ENCODE measurements at places on chromosomes 3 and 15.

- no peak for DNase-seq
Measured at GRCh38 chr15:69725957-69726356, 273.3 kb downstream of the RPLP1 start.

DNA sequence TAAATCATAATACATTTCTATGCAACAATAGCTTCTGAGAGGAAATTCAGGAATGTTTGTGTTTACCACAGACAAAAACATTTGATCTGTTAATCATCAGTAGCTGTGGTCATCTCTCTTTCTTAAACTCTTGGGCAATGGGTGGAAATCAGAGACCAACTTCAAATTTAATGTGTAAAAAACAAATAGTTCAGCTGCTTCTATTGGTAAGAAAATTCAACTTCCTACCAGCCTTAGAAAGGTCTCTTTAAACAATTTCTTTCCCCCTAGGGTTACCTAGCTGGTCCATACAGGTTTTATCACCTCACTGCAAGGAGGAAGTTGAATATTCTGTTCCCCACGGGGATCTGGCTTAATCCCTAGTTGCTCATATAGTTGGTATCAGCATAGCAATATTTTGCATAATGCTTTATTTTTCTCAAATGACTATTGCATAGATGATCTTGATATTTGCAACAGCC is 20.3 kb upstream of the PPP4R2 start:
- no peak for DNase-seq

GRCh38 chr3:37576996-37577395 is 284.7 kb upstream of the CTDSPL start:
- no peak for DNase-seq

- no peak for DNase-seq
Measured at GRCh38 chr3:166569589-166569988, 732.4 kb upstream of the BCHE start.

DNA sequence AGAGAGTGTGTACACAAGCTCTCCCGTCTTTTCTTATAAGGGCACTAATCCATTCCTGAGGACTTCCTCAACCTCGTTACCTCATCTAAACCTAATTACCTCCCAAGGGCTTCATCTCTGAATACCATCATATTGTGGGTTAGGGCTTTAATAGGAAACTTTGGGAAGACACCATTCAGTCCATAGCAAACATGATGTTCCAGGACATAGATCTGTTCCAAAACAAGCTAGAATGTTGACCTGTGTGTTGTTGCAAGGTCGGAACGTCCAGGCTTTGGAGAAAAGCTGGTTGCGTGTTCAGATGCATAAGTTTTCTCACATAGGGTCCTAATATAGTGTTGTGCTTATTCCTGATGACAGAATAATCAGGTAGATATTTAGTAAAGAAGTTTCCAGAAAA is 9.7 kb upstream of the TMEM87A start:
- DNase-seq = no peak

DNA sequence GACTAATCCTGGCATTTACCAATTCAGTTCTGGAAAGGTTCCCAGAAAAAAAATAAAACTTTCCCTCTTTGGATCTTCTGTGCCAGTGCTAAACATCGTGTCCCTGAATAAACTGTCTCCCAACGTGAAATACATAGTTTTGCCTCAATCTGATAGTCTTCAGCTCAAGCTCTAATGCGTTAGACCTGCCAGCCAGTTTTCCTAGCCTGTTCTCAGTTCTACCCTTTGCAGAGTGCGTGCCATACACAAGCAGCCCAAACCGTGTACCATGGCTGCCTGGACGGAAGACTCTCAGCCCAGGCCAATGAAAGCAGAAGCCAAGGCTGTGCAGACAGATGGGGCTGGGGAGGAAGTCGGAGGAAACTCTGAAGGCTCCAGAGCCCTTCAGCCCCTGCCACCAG is 11.4 kb upstream of the OCA2 start:
- no peak for DNase-seq

GRCh38 chr15:48147358-48147757 is 26.6 kb downstream of the SLC24A5 start:
- DNase-seq = no peak

- no peak for DNase-seq
Measured at GRCh38 chr3:171840811-171841619, 2.1 kb upstream of the TMEM212 start.

- DNase-seq = no peak
Measured at GRCh38 chr3:156665291-156665690, 9.1 kb upstream of the TIPARP start.

DNA sequence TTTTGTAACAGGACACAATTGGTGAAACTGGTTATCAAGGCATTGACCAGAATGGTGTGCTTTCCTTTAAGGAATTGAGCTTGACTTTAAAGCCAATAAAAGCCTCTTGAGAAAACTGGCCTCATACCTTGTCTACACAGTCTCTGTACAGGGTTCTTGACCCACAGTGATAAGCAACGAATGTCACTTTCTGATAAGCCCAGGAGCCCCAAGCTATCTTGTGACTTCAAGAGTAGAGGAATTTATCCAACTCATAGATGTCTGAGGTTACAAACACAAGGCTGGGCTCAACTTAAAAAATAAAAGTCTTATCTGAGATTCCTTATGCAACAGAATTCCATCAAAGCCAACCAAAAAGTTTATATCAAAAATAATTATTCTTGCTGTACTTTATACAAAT is 212.1 kb downstream of the GBE1 start:
- no peak for DNase-seq

- DNase-seq = no peak
Measured at GRCh38 chr3:141255137-141255845, 23.7 kb downstream of the PXYLP1 start.

GRCh38 chr3:124584245-124584551 is 146.1 kb upstream of the UMPS start:
- DNase-seq = no peak

GRCh38 chr15:25345943-25346342 is 92.9 kb downstream of the UBE3A start:
- no peak for DNase-seq

DNA sequence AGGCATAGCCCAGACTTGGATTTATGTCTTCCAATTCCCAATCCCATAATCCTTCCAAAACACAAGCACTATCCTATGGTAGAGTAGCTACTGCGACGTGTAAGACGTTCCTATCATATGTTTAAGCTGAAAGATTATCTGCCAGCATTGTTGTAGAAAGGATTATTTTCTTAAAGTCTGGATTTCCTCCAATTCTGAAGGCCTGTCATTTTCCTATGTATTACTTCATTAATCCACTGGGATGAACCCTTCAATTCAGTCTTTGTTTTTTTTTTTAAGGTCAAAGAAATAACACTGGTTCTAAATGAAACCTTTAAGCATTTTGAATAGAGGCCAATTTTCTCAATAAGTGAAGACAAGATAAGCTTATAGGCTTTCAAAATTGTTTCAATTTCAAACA is 289.0 kb downstream of the SLC9A9 start:
- DNase-seq = no peak

DNA sequence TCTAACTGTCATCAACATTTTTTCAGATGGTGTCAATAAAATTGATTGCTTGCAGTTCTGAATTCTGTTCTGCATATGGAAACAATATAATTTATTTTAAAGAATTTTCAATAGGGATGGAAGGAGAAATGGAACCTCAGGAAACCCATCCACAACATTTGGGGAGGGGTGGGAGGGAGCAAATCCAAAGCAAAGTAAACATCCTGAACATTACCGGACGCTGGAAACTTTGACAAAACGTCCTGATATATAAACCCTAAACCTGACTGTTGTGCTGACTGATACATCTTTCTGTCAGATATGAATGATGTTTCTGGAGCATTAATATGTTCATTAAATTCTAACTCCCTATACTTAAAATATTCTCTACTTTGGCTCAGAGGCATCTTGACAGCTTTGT is 479.0 kb downstream of the FOXP1 start:
- no peak for DNase-seq

- DNase-seq = no peak
Measured at GRCh38 chr3:117243657-117244056, 534.1 kb downstream of the TUSC7 start.

GRCh38 chr3:127679534-127680145 is 6.9 kb downstream of the ABTB1 start:
- DNase-seq = no peak

DNA sequence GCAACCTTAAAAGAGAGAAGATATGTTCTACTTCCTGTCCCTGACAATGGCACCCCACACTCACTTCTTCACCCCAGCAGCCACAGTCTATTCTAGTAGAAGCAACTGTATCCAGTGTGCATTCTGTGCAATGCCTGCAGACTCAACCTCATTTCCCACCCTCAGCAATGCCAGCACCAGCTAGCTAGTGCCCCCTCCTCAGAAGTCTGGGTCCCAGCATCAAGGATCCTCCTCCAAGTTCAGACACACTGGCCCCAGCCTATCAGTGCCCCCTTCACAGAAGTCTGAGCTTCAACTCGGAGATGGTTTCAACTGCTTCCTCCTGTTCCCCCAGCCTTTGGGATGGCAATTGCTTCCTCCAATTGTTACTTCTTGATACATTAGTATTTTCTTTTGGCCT is 268.3 kb downstream of the MEX3B start:
- DNase-seq = no peak

DNA sequence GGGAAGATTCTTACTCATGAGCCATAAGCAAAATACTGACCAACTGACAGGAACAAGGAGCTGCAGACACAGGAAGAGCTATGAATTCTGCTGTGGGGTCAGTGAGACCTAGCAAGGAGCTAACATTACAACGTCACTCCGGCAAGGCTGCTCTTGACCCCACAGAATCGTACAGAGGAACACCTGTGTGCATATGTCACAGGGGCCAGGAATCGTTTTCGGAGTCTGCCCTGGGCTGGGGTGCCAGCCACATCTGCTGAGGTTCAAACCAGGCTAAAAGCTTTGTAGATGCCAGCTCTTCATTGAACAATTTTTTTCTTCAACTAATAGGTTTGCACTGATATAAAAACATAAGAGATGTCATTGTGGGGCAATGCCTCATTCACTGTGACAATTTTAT is 82.6 kb downstream of the LRRK1 start:
- no peak for DNase-seq

- peak; percentile 20 for DNase-seq
Measured at GRCh38 chr3:101963902-101964362, 114.6 kb downstream of the NFKBIZ start.

DNA sequence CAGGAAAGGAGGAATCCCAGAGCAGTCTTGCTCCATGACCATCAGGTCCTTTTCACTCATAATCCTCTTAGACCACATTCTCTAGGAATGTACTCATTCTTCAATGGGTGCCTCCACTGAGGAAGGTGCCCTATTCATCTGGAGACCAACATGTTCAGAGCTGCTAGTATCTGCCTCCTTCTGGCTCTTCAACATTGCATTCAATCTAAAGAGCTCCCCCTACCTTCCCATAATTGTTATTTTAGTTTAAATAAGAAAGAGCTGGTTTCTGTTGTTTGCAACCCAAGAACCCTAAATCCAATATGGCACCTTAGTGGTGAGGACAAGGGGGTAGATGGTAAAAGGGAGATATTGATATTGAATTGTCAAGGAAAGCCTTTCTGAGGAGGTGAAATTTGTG is 67.6 kb downstream of the SCN11A start:
- DNase-seq = no peak

GRCh38 chr3:101989578-101990200 is 140.4 kb downstream of the NFKBIZ start:
- DNase-seq = no peak

- DNase-seq = no peak
Measured at GRCh38 chr3:81851176-81851575, 89.7 kb upstream of the GBE1 start.

DNA sequence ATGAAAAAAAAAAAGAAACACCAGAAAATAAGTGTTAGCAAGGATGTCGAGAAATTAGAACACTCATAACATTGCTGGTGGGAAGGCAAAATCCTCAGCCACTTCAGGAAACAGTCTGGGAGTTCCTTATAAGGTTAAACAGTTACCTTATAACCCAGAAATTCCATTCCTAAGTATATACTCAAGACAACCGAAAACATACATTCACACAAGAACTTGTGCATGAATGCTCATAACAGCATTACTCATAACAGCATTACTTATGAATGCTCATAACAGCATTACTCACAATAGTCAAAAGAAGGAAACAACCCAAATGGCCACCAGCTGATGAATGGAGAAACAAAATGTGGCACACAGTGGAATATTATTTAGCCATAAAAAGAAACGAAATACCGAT is 34.8 kb upstream of the DCP1A start:
- no peak for DNase-seq

DNA sequence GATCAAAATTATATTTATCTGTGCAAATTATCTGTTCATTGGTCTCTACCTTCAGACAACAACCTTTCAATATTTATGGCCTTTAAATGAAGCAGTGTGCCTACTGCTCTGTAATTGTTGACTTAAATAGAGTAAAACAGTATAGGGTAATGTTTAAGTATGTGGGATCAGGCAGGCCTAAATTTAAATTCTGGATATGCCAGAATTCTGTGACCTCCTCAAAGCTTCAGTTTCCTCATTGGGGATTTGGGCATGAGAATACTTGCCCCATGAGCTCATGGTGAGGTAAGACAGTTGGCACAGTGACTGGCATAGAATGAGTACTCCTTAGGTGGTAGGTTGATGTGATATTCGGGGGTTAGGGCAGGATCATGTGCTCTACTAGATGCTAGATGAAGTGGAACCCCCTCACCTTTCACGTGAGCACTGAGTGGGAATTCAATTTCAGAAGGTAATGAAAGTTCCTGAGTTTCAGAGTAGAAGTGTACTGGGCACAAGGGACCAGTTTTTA is 14.9 kb downstream of the ARL8B start:
- DNase-seq = no peak

DNA sequence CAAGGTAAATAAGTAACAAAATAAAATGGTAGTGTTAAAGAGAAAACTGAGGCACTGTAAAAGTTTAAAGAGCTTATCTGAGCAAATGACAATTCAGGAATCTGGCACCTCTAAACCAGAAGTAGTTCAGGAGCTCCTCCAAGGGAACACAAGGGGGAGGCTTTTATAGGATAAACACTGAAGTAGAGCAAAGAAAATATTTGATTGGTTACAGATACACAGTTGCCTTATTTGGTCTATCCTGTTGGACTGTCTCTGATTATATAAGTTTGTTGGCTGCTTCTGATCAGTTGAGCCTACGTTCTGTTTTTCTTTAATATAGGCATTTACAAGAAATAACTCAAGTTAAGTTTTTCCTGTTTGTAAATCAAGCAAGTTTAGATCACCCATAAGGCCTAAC is 146.9 kb downstream of the ERC2 start:
- no peak for DNase-seq

DNA sequence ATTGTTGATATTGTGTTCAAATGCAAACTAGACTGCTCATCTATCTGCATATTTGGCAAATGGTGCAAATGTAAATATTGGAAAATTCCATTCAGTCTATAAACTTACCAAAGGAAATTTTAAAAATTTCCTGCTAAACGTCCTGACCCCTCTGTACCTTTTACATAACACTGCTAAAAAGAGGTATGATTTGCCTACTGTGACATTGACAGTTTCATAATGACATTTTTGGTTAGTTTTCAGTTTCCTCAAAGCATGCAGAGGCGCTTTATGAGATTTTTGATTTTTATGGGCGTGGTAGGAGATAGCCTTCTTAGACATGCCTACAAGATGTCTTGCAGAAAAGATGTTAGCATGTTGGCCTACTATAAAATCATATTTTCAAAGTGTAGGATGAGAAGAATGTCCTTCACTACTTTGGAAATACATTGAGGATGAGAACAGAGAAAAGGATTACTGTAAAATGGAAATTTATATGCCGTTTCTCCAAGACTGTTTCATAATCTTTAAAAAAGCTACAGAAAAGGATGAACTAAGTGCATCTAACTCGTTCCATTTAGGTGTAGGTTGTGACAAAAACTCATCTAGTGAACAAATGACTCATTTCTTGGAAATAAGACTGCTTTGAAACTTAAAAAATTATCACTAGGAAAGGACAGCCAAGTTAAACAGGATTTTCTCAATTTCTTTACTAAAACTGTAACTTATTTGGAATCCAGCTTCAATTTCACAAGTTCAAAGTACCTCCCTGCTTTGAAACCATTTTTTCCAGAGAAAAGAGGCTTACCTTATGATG is 14.5 kb upstream of the ISLR start:
- no peak for DNase-seq

Measured in CD4-positive, alpha-beta T cell treated with Interleukin-17A for 4 hours (primary cell).